Keratinocyte (primary cell): ENCODE measurements at places on chromosomes 11 and 22. TPM values are rescaled to one million over a fixed set of nuclear protein-coding genes. Genes with fewer than 3 reads are reported as not detected.

- H3K27ac ChIP-seq: no peak overlapping the region
- no peak overlapping the region for H3K4me3 ChIP-seq
- no peaks in the 10 kb centered on the region for H3K36me3 ChIP-seq
- no peaks in the 10 kb centered on the region for H3K4me1 ChIP-seq
- DNase-seq: no peak
These were observed 152.7 kb downstream of the MN1 start for GRCh38 chr22:27648853-27649252.

GRCh38 chr11:2975594-2975993 lies 16.5 kb downstream of the NAP1L4 start:
- no peak overlapping the region for H3K27ac ChIP-seq
- peaks cover 60% of the 10 kb centered on the region for H3K36me3 ChIP-seq
- no peaks in the 10 kb centered on the region for H3K27me3 ChIP-seq
- no peak for DNase-seq
- no peak overlapping the region for H3K4me3 ChIP-seq

- H3K4me1 ChIP-seq: peaks cover 13% of the 10 kb centered on the region
- H3K4me3 ChIP-seq: no peak overlapping the region
- no peak for DNase-seq
- H3K36me3 ChIP-seq: no peaks in the 10 kb centered on the region
These were observed 72.5 kb downstream of the PACS1 start for GRCh38 chr11:66142370-66143263.

DNA sequence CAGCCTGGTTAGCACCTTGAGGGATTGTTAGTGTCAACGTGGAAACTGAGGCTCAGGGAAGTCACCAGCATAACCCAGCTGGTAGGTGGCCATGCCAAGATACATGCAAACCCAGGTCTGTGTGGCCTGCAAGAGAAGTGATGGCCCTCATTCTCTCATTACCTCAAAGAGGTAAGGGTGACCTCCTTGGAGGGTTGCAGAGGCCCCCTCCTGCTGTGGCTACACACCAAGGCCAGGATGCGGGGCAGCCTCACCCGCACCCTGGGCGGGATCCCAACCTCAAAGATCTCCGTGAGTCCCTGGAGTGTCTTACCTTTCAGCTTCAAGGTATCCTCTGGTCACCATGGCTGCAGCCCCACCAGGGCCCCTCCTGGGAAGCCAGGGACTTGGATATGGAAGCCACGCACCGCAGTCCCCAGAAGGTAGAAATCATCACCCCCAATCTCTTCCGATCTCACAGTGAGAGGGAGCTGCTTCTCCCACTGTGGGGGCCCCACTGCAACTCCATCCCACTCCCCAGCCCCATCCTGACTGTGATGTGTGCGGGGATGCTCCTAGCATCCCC lies 95.4 kb downstream of the MORC2 start:
- no peak for DNase-seq

- peaks cover 100% of the 10 kb centered on the region for H3K4me1 ChIP-seq
- H3K27me3 ChIP-seq: no peaks in the 10 kb centered on the region
- peak overlapping the region; percentile 87 for H3K27ac ChIP-seq
- H3K4me3 ChIP-seq: no peak overlapping the region
- no peak for DNase-seq
These were observed 24.9 kb downstream of the CD44 start for GRCh38 chr11:35163702-35164496.

DNA sequence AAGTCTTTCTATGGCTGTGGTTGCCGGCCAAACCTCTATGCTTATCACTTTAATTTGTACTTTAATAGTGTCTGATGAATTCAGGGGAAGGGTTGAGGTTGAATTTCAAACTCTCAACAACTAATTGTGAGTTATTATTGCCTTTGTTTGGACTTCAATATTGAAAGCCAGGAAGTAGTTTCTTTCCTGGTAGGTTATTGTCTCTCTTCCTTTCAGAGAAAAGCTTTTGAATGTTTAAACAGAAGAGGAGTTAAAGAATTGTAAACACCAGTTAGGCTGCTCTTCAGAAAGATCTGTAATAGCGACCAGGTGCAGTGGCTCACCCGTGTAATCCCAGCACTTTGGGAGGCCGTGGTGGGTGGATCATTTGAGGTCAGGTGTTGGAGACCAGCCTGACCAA lies 22.2 kb downstream of the NNMT start:
- peaks cover 11% of the 10 kb centered on the region for H3K27me3 ChIP-seq
- H3K36me3 ChIP-seq: no peaks in the 10 kb centered on the region
- H3K27ac ChIP-seq: no peak overlapping the region
- DNase-seq: no peak

- no peak overlapping the region for H3K4me3 ChIP-seq
- H3K27ac ChIP-seq: no peak overlapping the region
- no peaks in the 10 kb centered on the region for H3K36me3 ChIP-seq
- peaks cover 7% of the 10 kb centered on the region for H3K4me1 ChIP-seq
These were observed 566.4 kb downstream of the METTL15 start for GRCh38 chr11:28674433-28675103.

DNA sequence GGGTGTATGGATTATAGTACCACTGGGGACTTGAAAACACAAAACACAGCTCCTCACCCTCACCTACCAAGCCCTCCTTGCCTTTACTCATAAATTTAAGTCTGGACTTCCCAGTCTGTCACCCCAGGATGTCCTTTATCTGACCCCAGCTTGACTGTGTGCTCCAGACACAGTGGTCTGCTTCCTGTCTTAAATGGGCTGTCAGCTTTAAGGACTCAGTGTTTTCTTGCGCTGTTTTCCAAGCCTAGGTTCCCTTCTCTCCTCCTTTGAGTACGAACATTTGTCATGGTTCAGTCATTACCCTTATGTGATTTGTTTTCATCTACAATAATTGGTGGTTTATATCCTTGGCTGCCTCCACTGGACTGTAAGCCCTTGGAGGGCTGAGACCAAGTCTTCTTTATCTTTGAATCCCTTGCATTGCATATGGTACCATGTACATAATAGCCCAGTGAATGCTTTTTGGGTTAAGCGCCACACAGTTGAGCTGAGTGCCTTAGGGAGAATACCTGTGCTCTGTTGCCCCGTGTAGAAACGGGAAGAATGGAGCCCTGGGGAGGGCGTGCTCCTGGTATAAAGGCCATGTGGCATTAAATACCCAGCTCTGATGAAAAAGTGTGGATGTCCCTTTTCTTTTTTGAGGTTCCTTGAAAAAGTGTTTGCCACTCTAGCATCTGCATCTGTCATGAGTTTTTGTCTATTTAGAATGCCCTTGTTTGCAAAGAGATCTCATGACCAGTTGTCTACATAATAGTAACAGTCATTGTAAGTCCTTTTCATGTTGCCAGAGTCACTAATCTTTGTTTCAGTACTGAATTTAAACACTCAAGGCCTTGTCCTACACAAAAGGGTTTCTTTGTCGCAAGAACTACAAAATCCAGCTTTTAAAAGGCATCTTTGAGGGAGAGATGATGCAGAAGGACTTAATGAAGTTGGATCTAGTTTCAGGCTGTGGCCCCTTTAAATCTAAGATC lies 14.0 kb downstream of the PANX1 start:
- no peak overlapping the region for H3K4me3 ChIP-seq
- no peak for DNase-seq
- peak overlapping the region; percentile 13 for H3K27ac ChIP-seq
- H3K36me3 ChIP-seq: peaks cover 3% of the 10 kb centered on the region
- H3K27me3 ChIP-seq: no peaks in the 10 kb centered on the region

DNA sequence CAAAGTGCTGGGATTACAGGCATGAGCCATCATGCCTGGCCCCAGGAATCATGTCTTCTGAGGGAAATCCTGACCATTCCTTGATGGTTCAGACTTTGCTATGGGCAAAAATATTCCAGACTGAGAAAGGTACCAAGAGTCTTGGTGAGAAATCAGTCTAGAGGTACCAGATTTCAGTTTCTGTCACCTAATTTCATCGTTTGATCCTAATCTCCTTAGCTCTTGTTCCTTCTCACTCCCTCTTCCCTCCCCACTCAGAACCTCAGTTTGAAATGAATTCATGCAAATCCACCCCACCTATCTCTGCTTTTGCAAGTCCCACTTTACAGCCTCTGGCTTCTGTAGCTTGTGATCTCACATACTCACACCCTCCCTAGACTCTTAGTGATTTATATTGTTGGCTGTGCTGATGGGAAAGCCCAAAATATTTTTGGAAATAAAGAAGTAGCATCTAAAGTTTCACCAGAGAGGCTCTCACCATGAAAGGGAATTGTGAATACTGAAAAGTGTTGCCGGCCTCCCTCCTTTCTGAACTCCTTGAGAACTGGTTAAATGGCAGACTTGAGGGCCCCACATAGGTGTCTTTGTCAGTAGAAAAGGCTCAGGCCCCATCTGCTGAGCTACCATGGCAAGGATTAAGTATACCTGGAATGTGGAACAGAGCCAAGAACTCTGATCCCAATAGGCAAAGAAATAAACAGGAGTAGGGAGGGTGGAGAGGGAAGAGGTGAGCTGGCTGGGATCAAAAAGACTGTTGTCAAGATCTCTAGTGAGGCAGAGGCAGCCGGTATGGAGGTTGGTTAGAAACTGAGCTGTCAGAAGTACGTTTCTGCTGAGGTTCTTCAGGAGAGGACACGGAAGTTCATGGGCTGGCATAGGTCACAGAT lies 190.5 kb upstream of the MTMR2 start:
- no peak overlapping the region for H3K27ac ChIP-seq
- H3K36me3 ChIP-seq: no peaks in the 10 kb centered on the region
- no peak overlapping the region for H3K4me3 ChIP-seq
- no peak for DNase-seq

GRCh38 chr22:29143941-29144785 lies 61.5 kb upstream of the EMID1 start:
- H3K4me1 ChIP-seq: no peaks in the 10 kb centered on the region
- H3K27me3 ChIP-seq: no peaks in the 10 kb centered on the region
- DNase-seq: no peak
- no peak overlapping the region for H3K27ac ChIP-seq
- H3K36me3 ChIP-seq: peaks cover 9% of the 10 kb centered on the region

DNA sequence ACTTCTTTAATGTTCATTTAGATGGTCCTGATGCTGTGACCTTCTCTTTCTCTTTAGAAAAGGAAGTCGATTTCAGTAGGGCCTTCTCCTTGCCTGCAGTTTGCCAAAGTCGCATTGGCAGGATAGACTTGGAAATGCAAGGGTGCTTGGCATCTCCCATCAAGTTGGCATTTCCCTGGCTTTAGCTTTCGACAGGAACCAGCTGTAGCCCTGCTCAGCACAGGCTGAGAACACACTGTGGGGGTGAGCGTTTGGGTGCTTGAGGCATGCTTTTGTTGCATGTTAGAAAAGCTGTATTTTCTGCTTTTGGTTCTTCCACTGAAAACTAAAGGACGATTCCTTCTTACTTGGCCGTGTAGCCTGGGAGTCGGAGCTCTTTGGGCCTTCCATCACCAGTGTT lies 37.7 kb downstream of the LDLRAD3 start:
- DNase-seq: no peak
- H3K27me3 ChIP-seq: no peaks in the 10 kb centered on the region
- no peak overlapping the region for H3K27ac ChIP-seq
- peaks cover 3% of the 10 kb centered on the region for H3K4me1 ChIP-seq
- no peak overlapping the region for H3K4me3 ChIP-seq

GRCh38 chr11:37811349-37811748 lies 1213.3 kb upstream of the RAG2 start:
- H3K27me3 ChIP-seq: no peaks in the 10 kb centered on the region
- H3K36me3 ChIP-seq: no peaks in the 10 kb centered on the region
- no peak overlapping the region for H3K4me3 ChIP-seq
- H3K4me1 ChIP-seq: no peaks in the 10 kb centered on the region
- no peak overlapping the region for H3K27ac ChIP-seq

DNA sequence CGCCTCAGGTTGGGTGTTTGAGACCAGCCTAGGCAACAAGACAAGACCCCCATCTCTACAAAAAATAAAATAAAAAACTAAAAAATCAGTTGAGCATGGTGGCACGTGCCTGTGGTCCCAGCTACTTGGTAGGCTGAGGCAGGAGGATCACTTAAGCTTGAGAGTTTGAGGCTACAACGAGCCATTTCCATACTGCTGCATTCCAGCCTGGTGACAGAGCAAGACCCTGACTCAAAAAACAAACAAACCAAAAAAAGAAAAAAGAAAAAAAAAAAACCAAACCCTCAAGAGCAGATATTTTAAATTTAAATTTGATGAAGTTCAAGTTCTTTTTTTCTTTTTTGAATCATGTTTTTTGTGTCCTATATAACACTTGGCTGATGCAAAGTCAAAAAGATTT lies 7.2 kb upstream of the CCDC83 start:
- DNase-seq: no peak
- no peaks in the 10 kb centered on the region for H3K27me3 ChIP-seq
- H3K36me3 ChIP-seq: no peaks in the 10 kb centered on the region

DNA sequence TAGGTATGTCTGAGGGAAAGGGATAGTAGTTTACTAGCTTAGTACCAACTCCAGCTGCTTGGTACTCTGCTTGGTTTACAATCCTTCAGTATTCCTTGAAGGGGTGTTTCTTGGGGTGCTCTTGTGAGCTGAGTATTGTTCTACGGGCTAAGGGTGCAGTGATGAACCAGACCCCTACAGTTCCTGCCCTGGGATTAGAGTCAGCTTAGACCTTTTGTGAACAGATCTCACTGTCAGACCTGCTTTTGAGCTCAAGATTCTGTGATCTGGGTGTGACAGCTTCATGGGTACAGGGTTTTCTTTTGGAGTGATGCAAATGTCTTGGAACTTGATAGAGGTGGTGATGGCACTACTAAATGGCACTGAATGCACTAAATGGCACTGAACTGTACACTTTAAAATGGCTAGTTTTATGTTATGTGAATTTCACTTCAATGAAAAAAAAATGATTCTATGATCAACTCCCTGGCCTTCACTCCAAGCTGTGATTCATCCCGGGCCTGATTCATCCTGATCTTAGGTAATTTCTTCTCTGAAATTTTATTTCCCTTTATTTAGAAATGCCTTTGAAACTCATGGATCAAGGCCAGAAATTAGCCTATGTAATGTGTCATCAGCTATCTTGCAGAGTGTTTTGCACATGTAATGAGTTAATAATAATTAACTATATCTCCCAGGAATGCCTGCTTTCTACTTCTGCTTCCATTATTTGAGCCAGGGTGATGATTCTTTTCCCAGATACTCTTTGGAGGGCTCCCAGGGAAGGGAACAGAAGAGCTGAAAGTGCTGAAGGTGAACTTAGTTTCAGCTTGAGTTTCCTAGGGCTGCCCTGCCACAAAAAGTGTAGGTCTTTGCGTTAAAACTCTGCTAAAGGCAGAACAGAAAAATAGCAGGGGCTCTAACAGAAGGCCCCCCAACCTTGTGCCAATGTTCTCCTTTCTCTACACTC lies 87.9 kb downstream of the NCAM1 start:
- H3K4me1 ChIP-seq: peaks cover 10% of the 10 kb centered on the region
- no peaks in the 10 kb centered on the region for H3K27me3 ChIP-seq
- H3K27ac ChIP-seq: no peak overlapping the region
- H3K4me3 ChIP-seq: no peak overlapping the region
- peak; percentile 9 for DNase-seq

- H3K27me3 ChIP-seq: peaks cover 12% of the 10 kb centered on the region
- no peak overlapping the region for H3K4me3 ChIP-seq
- no peaks in the 10 kb centered on the region for H3K36me3 ChIP-seq
- no peaks in the 10 kb centered on the region for H3K4me1 ChIP-seq
- DNase-seq: no peak
These were observed 27.1 kb downstream of the C11orf96 start for GRCh38 chr11:43969543-43969942.

The SMC1B gene
- not detected in 3 replicates for polyA plus RNA-seq

The NTM gene
- polyA plus RNA-seq: 32.9 to 55.5 TPM (median 47.9 TPM) in 3 replicates
